HepG2 (cell line): ENCODE measurements at places on chromosomes 6 and 20. TPM values are rescaled to one million over a fixed set of nuclear protein-coding genes. Genes with fewer than 3 reads are reported as not detected.

GRCh38 chr6:31965700-31966099 is 6.2 kb downstream of the DXO start:
- DNase-seq, result no peak

- peak; percentile 78 for DNase-seq
These were observed 1.7 kb downstream of the AMD1 start for GRCh38 chr6:110876170-110876773.

DNA sequence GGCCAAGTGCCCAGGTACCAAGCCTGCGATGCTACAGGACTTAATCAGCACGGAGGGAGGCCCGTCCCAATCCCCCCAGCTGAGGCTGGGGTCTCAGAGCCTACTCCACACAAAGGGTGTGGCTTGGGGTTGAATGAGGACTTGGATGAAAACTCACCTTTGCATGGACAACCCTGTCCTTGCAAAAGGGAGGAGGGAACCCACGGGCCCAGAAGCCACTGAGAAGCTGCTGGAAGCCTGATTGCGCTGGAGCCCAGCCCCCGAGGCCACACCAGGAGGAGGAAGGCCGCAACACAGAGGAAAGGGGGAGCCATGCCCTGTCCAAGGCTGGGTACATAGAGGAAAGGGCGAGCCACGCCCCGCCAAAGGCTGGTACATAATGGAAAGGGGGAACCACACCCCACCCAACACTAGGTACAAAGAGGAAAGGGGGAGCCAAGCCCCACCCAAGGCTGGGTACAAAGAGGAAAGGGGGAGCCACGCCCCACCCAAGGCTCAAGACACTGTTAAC is 158.8 kb downstream of the DLL1 start:
- no peak for DNase-seq

The RAET1L gene
- not detected in 2 replicates for total RNA-seq

- DNase-seq, result no peak
These were observed 173.0 kb upstream of the ECI2 start for GRCh38 chr6:4308364-4308763.

DNA sequence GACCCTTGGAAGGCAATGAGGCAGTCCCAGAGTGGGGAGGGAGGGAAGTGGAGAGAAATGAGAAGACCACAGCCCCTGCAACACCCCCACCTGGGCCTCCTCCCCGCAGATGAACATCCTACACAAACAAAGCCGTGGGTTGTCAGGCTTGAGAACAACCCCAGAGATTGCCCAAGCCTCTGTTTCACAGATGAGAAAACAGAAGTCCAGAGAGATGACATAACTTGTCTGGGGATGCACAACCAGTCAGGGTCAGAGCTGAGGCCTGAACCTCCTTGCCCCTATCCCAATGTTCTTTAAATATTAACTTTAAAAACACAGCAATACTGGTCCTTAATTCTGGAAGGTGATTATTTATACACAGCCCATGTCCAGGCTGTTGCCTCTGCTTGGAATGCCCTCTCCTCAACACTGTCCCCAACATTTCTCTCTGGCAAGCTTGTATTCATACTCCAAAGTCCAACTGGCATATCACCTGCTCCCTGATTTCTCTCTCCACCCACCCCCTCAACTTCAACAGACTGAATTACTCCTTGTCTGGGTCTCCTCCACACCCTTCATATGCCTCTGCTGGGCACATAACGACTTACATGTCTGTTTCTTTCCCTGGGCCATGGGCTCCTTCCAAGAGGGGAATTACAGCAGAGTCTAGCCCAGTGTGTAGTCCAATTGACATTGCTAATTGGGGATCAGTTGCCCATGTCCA is 135.5 kb upstream of the LRFN2 start:
- DNase-seq, result peak; percentile 19

- DNase-seq, result no peak
These were observed 40.5 kb downstream of the RNGTT start for GRCh38 chr6:88922775-88923548.

DNA sequence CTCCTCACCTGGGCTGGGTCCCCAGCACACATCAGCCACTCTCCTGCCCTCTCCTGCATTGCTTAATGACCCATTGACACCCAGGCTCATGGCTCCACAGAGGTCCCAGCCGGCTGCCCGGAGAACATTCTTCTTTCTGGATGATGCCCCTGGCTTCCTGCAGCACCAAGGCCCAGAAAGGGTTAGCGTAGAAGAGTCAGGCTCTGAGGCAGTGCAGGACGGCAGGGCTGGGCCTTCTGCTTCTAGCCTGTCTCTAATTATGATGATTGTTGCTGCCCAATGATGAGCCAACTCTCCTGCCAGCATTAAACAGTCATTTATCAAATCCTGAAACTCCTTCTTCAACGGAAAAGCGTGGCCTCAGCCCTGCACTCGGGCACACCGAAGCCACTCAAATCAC is 66.4 kb downstream of the ZNF217 start:
- DNase-seq, result no peak

- DNase-seq, result no peak
These were observed 5.3 kb downstream of the GCLC start for GRCh38 chr6:53539561-53539960.

DNA sequence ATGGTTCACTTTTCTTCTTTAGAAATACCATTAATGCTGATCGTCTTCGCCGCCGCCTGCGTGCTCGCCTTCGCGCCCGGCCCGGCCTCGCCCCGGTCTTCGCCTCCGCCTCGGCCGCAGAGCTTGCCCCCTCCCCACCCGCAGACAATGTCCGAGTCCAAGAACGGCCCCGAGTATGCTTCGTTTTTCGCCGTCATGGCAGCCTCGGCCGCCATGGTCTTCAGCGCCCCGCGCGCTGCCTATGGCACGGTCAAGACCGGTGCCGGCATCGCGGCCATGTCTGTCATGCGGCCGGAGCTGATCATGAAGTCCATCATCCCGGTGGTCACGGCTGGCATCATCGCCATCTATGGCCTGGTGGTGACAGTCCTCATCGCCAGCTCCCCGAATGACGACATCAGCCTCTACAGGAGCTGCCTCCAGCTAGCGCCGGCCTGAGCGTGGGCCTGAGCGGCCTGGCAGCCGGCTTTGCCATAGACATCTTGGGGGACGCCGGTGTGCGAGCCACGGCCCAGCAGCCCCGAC is 4.8 kb upstream of the PRPH2 start:
- DNase-seq, result no peak

The C4B gene
- total RNA-seq, result 67.2 and 167 TPM in 2 replicates

The TBX18 gene
- total RNA-seq, result not detected in 2 replicates

GRCh38 chr6:139007428-139007827 is 19.4 kb upstream of the REPS1 start:
- no peak for DNase-seq

GRCh38 chr6:41691426-41692079 is 43.9 kb downstream of the TFEB start:
- DNase-seq, result no peak

DNA sequence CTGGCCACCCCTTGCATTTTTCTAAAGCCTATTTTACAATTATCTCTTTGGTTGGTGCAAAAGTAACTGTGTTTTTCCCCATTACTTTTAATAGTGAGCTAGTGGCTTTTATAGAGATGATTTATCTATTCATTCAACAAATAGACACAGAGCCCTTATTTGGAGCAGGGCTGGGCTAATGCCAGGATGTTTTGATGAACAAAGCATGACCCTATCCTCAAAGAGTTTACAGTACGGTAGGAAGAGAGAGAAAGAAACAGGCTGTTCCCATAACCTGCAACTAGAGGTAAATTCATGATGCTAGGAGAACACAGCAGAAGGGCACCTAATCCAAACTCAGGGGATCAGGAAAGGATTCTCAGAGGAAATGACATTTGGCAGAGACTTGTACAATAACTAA is 37.3 kb upstream of the UST start:
- DNase-seq, result no peak

DNA sequence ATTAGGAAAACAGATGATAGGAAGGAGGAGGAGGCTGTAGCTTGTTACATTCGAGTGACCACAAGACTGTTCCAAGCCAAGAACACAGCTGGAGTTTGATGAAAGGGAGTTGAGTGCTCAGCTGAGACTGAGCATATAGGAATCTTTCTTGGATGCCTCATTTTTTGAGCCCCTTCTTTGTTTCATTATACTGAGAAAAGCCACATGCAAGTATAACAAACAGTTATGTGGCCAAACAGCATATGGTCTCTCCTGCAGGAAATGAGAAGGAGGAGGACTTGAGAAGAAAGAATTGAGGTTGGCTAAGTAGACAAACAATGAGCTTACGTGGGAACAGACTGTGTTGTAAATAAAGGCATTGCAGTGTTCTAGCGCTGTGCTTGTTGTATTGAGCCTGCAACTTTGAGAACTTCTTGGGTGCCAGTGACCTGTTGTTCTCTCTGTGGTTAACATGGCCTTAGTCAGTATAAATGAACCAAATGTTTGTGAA is 78.3 kb downstream of the AKAP7 start:
- DNase-seq, result no peak

The SAPCD1 gene
- 0.56 and 2.5 TPM in 2 replicates for total RNA-seq

GRCh38 chr6:87718662-87719433 is 16.8 kb upstream of the AKIRIN2 start:
- no peak for DNase-seq

- no peak for DNase-seq
These were observed 44.2 kb upstream of the TAB2 start for GRCh38 chr6:149273318-149273717.

DNA sequence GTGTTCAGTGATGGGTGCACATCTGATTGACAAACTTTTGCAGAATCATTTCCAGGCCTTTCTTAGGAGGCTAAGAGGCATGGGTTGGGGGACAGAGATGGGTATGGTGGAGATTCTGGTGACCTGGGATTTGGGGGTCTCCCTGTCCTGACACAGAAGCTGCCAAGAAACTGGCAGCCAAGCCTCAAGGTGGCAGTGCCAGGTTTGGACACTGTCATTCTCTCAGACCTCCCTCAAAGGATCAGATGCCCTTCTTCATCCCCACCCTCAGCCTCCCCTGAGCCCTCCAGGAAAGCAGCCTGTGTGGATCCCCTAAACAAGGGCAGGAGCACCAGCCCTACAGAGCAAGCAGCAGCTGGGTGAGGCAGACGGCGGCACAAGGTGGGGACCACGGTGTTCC is 18.1 kb upstream of the MAS1L start:
- no peak for DNase-seq
